ENCODE measurements at places on chromosomes 12 and 14.

DNA sequence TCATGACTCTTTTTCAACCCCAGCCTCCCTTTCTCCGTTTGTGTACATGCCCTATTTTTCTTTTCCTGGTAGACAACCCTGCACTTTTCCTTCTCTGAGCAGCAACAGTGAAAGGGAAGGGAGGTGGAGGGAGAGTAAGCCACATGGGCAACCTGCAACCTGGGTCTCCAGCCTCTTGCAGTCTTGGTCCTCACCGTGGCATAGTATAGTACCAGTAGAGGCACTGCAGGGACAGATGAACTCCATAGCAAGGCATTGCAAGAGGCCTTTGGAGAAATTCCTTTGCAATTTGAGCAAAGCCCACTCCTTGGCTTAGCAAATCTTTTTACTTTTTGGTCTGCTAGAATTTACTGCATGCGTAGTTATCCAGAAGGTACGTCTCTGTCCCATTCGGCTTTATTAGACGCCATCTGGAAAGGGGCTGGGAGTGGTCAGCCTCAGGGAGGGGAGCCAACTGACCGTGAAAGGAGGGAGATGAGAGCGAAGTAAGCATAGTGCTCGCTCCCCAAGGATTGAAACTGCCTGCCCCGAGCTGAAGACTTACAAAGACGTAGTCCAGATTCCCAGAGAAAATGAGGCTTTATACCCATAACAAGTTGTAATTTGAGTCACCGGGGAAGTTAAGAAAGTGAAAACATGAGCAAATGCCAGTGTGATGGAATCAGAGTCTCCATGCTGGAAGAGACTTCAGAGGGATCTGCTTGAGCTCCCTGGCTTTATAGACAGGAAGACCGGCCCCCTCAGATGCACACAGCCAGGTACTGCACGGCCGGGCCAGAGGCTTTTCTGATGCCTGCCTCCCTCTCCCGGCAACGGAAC, 332.0 kb downstream of the CACNA1C start:
- no peak for DNase-seq

DNA sequence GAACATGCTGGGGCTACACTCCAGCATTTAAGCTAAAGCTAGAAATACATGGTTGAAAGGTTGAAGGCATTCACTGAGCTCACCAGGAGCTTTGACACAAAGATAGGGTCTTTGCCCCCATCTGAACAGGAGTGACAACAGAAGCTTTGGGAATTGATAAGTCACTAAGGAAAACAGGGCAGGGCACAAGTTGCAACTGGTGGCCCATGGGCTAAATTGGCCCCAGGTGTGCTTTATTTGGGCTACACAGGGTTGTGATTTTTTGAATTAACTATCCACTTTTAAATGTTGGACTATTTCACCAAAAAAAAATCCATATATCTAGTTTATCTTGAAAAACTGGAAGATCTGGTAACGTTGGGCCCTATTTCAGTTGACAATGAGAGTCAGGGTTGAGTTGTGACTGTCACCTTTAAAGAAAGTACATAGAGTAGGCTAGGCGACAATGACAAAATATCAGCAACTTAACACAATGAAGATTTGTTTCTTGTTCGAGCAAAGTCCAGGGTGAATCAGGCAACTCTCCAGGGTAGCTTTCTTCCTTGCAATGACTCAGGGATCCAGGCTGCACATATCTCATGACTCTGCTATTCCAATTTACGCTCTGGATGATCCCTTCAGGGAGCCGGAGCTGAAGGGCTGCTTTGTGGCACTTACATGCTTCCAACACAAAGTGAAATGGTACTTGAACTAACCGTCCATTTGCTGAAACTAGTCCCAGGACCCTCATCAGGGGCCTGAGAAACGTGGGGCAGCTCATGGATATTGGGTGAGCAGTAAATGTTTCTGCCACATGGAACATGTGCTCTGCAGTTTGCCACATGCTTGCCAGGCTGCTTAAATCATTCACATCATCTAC, 13.3 kb upstream of the EIF4B start:
- no peak for DNase-seq

GRCh38 chr12:9699898-9700605, 30.5 kb downstream of the CLEC2D start:
- no peak for DNase-seq

DNA sequence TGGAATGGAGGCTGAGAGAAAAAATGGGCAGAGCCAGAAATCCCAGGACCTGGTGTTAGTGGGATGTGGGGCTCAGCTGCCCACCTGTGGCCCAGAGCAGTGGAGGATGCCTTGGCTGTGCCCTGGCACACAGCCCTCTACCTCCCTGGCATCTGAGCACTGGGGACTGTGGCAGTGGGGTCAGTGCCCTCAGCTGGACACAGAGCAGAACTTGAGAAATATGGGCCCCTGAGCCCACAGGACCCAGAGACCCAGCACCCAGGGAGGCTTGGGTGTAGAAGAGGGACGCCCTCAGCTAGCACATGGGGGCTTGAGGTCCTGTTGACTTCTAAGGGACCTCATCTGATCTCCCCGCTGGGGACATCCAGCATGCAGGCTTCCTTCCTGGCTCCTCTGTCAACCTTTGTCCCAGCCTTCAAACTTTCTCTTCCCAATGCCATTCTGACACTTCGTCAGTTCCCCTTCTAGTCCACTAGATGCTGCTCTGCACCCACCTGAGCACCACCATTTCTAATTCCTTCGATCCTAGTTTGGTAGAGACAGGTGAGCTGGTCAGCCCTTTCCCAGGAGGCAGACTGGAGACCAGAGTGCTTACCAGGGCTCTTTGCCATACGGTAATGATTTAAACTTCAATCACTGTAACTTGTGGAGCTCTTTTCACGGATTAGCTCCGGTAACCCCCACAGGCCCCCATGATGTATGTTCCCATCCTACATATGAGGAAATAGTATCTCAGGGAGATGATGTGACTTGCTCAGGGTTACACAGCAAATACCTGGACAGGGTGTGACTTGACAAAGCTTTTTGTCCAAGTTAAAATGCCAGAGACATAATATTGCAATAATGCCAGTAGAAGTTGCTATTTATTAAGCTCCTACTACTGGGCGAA, 143.7 kb downstream of the ASCL4 start:
- no peak for DNase-seq

DNA sequence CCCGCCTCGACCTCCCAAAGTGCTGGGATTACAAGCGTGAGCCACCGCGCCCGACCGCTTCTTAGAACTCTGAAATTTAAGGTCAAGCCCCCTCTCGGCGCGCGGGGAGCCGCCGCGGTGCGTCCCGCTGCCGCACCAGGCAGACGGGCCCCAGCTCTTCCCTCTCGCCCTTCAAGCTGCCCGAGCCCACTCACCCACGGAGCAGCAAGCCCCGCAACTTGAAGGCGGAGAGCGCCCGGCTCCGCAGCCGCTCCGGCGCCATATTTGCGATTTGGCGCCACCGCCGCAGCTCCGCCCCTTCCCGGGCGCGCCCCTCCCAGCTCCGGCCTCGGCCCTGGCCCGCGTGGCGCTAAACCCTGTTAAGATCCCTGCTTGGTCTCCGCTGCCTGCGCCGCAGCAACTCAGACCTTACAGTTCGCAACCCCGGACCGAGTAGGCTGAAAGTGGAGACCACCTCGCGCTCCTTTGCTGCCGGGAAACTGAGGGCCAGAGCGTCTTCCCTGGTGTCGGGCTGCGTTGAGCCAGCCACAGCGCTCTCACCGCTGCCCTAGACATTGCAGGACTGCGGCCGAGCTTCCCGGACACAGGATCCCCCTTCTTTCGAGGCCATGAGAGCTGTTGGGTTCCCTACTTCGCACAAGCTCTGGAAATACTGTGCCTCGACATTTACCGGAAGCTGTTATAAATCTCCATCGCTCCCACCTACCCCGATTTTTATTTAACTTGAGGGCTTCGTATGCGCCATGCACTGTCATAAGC, at the start of gene POLE2:
Gene POLE2, minus strand, starts transcription at position 273 of the 759 bp plus-strand sequence. Its CDS starts 11 bp downstream, at position 262.
- peak; percentile 92 for DNase-seq

DNA sequence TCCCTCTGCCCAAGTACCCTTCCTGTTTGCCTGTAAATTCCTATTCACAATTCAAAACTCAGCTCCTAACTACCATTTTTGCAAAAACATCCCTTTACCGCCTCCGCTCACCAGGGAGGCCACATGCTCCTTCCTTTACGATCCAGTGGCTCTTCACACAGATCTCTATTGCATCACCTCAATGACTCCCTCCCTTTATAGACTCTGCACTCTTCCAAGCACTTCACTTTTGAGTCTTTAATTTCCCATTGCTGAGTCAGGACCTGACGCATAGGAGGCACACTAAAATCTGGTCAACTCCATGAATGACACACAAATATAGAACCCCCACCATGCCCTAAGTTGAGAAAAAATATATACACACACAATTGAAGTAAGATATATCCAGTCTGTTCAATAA, 45.9 kb downstream of the PPP1R13B start:
- no peak for DNase-seq

- DNase-seq = no peak
These were observed 1.4 kb upstream of the TRMT61A start for GRCh38 chr14:103527408-103528145.

DNA sequence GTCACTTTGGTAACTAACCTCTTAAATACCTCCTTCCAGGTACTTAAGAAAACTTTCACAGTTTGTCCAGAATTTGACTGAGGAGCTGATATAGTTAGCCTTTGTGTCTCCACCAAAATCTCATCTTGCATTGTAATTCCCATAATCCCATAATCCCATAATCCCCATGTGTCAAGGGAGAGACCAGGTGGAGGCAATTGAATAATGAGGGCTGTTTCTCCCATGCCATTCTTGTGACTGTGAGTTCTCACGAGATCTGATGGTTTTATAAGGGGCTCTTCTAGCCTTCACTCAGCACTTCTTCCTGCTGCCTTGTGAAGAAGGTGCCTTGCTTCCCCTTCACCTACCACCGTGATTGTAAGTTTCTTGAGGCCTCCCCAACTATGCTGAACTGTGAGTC, 7.8 kb upstream of the NOVA1 start:
- DNase-seq = no peak

- peak; percentile 14 for DNase-seq
These were observed 30.6 kb downstream of the RIN3 start for GRCh38 chr14:92544051-92544720.

DNA sequence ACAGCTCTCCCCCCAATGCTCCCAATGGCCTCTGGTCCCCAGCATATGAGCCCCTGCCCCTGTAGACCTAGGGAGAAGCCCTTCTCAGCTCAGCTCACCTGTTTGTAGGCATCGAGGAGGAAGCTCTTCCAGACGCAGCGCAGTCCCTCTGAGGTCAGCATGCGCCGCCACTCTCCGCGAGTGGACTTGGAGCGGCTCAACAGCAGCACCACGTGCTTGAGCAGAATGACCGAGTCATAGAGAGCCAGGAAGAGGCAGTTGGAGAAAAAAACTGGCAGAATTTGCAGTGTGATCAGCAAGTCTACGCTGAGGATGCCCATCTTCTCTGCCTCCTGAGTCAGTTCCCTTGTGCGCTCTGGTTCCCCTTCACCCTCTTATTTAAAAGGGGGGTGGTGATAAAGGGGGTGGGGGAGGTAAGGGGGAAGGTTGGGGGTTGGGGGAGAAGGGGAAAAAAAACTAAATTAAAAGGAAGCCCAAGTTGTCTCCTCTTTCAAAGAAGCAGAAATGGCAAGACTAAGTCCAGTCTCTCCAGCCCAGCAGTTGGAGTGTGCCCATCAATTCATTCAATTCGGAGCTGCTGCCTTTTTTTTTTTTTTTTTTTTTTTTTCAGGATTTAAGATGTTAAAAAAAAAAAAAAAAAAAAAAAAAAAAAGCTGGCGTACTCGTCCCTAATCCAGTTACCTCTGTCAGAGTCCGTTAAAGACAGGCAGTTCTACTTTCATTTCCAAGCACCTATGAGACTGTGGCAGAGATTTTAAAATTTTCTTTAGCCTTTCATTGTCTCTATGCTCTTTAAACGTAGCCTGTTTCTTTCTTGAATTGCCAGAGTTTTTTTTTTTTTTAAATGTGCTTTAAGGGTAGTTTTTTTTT, at the start of gene DIO2:
Gene DIO2, minus strand, starts transcription at position 352 of the 870 bp plus-strand sequence. Its CDS starts 32 bp downstream, at position 320.
- DNase-seq = no peak

DNA sequence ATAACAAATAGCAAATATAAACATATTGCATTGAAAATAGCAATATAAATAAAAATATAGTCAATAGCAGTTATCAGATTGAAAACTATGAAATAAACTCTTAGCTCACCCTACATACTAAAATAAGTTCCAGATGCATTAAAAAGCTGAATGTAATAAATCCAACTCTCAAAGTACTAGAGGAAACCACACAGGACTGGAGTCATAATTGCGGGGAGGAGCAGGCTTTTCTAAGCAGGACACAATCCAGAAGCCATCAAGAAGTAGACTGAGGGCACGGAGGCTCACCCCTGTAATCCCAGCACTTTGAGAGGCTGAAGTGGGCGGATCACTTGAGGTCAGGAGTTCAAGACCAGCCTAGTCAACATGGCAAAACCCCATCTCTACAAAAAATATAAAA, 22.2 kb downstream of the GSC start:
- DNase-seq = no peak

DNA sequence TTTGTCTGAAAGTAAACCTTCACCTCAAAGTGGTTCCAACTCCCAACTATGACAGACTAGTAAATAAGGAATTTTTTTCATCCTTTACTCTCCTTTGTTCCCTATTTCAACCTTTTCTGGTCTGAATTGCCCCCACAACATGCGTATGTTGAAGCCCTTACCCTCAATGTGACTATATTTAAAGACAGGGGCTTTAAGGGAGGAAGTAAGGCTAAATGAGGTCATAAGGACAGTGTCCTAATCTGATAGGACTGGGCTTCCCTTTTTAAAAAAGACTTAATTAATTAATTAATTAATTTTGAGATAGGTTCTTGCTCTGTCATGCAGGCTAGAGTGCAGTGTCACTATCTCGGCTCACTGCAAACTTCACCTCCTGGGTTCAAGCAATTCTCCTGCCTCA, 86.3 kb downstream of the VCPKMT start:
- DNase-seq = no peak

- no peak for DNase-seq
These were observed 438.5 kb downstream of the LRIG3 start for GRCh38 chr12:58481811-58482210.

Measured in activated T-cell treated with anti-CD3 and anti-CD28 coated beads, Interleukin-2, amount 50 U/mL, for 24 hours (primary cell).